ENCODE measurements at places on chromosomes 5 and 9.

GRCh38 chr9:17802249-17802857 lies 223.5 kb downstream of the SH3GL2 start:
- DNase-seq = peak; percentile 26

- no peak for DNase-seq
Measured at GRCh38 chr9:129962889-129963703, 79.9 kb downstream of the FNBP1 start.

GRCh38 chr9:135165003-135165711 lies 77.7 kb downstream of the OLFM1 start:
- no peak for DNase-seq

DNA sequence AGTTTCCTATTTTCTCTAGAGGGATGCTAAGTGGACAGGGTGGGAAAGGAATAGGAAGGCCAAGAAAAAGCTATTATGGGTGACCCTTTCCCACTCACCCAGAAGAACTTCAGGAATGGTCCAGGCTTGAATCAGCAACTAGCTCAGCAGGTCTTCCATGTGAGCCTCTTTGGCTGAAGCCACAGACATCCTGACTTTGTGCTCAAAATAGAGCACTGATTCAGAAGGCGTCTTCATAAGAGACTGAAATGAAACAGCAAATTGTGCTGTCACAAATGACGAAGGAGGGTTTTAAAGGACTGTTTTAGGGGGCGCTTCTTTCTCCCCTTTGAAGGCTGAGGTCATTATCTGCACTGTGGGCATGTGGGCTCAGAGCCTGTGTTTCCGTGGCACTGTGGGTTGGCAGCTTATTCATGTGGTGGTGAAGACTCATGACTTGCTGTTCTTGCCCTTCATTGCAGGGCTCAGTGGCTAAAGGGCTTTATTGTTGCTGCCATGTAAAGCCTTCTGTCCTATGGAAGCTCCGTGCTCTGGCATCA lies 65.8 kb upstream of the NFIL3 start:
- DNase-seq = no peak

- no peak for DNase-seq
Measured at GRCh38 chr5:65886387-65886786, 40.0 kb upstream of the ERBIN start.

DNA sequence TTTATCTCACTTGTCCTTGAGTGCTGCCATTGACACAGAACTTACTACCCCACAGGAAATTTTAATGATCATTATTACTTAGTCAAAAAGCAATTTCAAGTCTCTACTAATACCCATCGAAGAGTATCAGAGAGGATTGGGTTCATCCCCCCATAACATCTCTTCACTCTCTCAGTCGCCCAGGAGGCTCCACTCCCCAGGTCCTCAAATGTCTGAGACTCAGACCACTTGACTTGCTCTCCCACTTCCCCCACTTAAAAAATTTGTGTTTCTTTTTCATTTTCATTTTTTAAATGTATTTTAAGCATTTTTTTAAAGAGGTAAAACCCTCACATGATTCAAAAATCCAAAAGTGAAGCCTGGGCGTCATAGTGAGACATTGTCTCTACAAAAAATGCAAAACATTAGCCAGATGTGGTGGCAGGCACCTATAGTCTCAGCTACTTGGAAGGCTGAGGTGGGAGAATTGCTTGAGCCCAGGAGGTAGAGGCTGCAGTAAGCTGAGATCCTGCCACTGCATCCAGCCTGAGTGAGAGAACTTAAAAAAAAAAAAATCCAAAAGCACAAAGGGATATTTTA lies 56.8 kb upstream of the TRAF1 start:
- DNase-seq = no peak

DNA sequence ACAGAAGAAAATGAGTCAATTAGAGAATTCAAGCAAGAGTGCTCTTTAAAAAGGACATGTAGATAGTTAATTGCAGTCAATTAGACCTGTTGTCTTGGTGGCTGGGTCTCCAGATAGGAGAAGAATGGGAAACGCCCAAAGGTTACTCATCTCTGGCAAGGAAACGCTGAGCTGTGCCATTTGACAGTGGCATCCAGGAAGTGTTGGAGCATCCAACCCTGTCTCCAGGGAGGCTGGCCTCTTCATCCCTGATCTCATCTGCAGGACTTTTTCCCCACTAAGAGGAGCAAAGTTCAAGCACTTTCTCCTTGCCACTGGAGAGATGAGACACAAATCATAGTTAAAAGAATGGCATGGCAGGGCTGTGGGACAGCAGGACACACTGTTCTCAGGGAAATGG lies 111.7 kb upstream of the MSX2 start:
- DNase-seq = no peak

DNA sequence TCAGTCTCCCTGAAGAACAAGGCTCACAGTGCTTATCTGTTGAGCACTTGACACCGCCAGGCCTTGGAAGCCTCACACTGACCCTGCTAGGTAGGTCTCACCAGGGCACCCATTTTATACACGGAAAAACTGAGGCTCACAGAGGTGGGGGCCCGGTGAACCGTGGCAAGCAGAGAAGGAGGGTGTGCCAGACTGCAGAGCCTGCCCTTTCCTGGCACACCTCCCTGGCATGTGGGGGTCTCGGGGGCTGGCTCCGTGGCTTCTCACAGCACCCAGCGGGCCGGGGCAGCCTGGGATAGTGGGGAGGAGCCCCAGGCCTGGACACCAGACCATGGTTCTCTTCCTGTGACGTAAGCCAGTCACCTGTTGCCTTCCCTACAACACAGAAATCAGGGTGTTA lies 53.7 kb upstream of the IER5L start:
- DNase-seq = no peak

- peak; percentile 6 for DNase-seq
Measured at GRCh38 chr9:33687779-33688178, 107.6 kb upstream of the PRSS3 start.

- no peak for DNase-seq
Measured at GRCh38 chr5:141825241-141825671, 53.0 kb downstream of the PCDH1 start.

- no peak for DNase-seq
Measured at GRCh38 chr9:89749500-89750116, 144.8 kb downstream of the GADD45G start.

DNA sequence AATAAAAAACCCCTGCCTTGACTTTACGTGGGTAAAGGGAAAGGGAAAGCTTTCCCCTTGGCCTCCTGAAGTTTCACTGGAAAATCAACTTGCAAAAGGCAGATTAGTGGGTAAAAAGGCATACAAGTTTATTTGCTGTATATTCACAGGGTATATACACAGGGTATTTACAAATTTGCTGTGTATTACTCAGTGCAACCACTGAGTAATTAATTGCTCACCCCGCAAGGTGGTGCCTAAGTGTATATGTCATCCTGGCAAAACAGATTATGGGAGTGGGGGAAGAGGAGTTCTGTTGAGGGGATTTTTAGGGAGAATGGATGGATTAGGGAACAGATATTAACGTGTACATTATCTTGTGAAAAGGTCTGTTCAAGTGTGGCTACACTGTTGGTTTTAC lies 7.1 kb upstream of the RARS1 start:
- no peak for DNase-seq

DNA sequence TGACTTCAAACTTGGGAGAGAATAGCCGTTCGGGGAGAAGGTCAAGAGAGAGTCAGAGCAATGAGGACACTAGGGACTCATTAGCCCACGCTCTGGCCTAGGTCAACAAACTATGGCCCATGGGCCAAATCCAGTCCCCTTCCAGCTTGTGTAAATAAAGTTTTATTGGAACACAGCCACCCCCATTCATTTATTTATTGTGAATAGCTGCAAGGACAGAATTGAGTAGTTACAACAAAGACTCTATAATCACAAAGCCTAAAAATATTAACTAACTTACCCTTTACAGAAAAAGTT lies 33.1 kb upstream of the TRIM32 start:
- no peak for DNase-seq

DNA sequence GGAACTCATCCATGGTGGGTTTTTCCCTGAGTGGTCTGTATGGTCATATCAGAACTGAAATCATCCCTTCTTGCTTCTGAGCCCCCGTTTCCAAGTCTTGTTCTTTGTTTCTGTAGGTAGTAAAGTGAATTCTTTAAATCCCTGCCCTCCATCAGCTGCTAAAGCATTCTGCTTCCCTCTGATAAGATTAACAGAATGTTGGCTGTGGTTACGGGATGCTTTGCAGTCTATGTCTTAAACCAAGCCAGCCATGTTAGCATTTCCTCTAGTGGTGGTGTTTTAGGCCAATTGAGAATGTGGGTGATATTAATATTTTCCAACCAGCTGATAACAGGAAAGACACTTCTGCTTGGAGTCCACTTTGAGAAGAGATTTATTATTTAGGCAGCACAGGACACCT lies 22.0 kb upstream of the KCNIP1 start:
- DNase-seq = no peak

GRCh38 chr9:76818271-76818670 lies 54.0 kb downstream of the PCA3 start:
- DNase-seq = no peak

DNA sequence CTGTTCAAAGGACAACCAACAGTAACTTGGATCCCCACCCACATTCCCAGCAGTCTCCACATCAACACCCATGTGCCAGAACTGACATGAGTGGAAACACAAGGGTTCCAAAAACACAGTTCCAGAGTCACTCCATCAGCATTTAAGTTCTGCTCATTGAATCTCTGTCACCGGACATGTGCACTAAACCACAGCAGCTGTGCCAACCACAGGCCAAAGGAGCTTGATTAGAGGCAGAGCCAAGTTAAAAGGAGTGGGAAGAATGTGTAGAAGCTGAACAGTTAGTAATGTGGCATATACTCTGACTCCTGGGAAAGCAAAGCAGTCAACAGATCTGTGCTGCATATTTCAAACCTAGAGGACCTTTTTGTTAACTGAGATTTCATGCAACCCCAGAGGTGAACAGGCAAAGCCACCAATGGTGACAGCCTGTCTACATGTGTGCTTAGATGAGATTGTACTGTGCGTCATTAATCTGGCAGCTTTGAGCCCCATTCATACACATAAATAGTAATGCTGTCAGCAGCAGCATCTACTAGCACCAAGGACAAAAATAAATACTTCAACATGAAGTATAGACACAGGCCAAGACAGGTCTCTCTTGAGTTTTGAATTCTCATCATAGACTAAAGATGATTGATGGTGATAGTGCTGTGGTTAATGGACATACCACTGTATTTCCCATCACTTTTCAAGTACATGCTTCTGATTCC lies 16.4 kb upstream of the FST start:
- DNase-seq = no peak

- no peak for DNase-seq
Measured at GRCh38 chr9:7975336-7975735, 175.8 kb upstream of the DMAC1 start.

DNA sequence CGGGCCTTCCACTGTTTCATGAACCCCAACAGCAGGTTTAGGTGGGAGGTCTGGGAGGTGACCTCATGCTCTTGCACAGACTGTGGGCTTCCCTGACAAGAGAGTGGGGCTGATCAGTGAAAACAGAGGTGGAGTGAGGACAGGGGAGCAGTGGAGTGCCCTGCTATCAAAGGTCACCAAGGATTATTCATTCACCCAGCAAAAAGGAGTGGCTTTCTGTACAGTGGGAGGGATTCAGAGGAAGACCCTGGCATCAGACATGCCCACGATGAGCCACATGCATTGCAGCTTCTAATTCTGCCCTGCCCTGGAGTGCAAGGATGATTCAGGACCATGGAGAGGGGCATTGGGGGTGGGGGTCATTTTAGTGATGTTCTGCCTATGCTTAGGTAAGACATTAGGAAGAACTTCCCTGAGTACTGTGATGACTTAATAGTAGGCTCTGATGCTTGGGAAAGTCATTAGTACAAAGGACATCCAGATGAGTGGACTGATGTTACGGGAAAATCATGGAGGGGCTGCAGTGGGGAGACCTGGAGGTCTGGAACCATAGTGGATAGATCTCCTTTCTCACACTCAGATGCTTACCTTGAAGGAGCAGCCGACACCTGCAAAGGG lies 12.8 kb downstream of the TRAF1 start:
- no peak for DNase-seq

GRCh38 chr5:166074582-166075481 lies 2216.6 kb upstream of the WWC1 start:
- DNase-seq = no peak

GRCh38 chr9:124221676-124222075 lies 36.1 kb upstream of the NEK6 start:
- no peak for DNase-seq

All from NCI-H1694 treated with DMSO at 0.1 percent for 48 hours (cell line).